ENCODE measurements at places on chromosomes 2 and 18.

DNA sequence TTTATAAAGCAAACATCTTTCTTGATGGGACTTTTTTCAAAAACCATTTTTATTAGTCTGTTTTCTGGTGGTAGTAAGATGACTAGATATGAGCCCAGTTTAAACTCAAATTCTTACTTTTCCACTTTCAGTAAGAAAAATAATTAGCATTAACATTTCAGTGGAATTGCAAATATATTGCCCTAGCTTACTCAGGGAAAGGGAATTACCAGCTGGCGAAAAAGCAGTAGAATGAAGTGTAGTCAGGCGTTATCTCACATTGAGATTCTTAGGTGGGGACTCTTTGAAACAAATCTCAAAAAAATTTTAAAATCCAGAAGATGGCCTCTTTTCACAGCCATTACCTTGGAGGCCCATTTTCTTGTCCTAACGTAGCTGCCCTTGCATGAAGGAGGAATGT, 65.8 kb downstream of the CRIM1 start:
- DNase-seq: no peak

GRCh38 chr2:62042944-62043343, 137.5 kb downstream of the COMMD1 start:
- DNase-seq: no peak

DNA sequence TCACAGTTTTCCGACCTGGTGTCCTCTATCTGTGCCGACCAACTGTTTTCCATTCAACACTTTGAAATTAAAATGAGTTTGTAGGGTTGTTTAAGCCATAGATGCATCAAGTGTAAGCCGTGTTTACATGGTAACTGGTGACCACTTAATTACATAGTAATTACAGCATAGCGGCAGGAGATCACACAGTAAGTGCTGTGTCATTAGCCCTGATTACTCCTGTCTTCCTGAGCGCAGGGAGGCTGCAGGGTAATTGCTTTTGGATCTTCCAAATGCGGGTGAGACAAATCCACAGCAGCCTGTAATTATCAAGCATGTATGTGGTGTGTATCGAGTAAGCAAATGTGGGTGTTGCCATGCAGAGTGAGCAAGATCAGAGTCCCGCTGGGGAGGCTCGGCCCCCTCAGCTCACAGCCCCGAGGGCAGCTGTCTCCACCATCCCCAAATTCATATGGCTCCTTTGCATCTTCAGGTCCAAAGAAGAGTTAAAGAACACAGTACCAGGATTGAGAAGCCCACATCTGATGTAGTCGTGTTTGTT, 71.5 kb upstream of the HDAC4 start:
- no peak for DNase-seq

DNA sequence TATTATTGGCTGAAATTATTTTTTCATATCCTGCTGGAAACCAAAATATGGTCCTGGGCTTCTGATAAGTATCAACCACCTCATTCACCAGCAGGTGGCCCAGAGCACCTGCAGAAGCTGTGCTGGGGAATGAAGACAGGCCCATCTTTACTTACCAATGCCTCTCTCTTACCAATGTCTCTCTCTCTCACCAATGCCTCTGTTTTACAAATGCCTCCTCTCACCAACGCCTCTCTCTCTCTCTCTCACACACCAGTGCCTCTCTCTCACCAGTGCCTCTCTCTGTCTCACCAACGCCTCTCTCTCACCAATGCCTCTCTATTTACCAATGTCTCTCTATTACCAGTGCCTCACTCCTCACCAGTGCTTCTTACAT, 2.3 kb upstream of the MAL start:
- peak; percentile 34 for DNase-seq

DNA sequence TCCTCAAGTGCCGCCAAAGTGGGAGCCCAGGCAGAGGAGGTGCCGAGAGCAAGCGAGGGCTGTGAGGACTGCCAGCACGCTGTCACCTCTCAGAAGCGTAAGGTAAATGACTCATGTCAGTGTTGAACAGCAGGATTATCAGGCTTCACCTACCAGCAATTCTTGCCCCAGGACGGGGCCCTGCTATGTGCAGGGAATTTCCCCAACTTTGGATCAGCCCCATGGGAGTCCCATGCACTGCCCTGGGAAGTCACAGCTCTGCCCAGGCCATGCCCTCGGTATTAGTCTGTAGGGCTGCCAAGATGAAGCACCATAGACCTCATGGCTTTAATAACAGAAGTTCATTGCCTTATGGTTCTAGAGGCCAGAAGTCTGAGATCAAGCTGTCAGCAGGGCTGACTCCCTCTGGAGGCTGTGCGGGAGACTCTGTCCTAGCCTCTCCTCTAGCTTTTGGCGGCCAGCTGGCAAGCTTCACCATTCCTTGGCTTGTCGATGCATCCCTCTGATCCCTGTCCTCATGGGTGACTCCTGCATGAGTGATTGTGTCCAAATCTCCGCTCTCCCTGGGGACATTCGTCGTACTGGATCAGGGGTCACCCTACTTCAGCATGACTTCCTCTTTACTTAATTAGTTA, 55.9 kb downstream of the TRPM8 start:
- no peak for DNase-seq

DNA sequence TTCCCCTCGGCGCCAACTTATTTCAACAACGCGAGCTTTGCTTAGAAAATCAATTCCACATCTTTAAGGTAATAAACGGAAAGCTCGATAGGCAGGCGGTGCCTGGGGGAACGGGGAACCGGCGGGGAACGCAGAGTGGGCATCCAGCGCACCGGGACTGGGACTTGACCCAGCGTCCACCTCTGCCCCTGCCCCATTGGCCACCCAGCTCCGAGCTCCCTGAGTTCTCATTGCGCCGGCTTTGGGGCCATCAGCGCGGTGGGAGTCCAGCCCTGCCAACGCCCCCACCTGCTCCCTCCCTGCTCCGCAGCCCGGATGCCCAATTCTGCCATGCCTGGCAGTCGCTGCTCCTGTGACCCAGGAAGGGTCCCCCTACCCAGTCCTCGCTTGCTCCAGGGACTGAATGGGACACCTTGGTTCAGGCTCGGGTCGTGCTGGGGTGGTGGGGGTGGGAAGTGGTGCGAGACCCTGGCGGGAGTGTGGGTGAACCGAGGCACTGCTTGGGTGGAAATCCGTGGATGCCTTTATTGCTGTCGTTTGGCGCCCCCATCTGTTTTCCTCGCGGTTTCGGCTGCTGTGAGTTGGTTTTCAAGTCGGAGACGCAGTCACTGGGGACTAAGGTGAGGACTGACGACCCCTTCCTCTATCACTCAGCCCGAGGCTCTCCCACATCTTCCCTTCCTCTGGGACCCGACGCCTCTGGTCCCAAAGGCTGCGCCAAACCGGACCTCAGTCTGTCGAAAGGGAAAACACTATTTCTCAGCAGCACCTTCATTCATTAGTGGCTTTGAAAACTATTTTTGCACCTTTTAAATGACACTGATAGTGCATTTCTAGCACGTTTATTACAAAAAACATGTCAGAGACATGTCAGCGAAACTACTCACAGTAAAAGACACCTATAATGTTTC, 2.4 kb upstream of the EVX2 start:
- no peak for DNase-seq

GRCh38 chr2:1140389-1141003, 189.8 kb downstream of the SNTG2 start:
- DNase-seq: no peak

DNA sequence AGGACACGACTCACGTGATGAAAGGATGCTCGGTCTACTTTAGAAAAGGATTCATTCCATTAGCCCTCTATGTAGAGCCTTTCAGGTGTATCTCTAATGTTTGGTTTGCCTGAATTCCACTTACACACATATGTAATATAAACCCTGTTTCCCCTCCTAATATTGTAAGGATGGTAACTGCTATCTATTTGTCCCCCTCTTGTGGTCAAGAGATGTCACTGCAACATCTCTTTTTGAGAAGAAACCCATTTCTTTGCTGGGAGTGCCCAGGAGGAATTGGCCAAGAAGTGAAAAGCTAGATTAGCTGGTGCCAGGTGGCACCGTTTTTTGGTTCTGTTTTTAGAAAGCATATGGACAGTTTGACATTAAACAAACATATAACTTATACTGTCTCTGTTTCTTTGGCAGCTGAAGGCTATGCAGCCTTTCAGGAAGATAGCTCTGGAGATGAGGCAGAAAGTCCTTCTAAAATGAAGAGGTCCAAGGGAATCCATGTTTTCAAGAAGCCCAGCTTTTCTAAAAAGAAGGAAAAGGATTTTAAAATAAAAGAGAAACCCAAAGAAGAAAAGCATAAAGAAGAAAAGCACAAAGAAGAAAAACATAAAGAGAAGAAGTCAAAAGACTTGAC, 41.2 kb downstream of the RALBP1 start:
- no peak for DNase-seq

DNA sequence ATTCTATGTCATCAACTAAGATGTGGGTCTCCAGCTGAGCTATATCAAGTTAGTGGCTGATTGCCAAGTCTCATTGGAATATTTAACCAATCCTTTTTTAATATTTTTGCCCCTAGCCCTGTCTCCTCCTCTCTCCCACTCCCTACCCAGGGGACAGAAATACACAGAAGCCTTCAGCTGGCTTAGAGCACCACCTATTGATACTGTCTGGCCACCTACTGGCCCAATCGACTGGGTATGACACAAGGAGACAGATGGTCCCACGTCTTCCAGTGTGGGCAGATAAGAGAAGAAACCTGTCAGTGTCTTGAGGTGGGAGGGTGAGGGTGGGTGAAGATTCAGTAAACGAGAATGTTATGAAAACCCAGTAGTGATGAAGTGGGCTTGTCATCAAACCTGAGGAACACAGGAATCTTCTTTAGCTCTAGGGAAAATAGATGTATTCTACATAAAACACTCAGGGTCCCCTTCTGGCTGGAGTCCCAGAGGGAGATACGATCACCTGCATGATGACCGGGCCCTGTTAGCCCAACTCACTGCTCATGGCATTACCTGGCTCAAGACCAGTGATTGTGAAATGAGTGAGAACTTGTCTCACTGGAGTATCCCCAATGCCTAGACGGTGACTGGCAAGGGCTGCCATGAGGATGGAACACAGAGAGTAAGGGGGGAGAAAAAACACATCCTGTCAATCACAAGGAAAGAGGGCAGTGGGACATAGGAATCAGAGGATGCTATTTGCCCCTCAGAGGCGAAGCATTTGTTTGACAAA, 26.7 kb downstream of the POLR1A start:
- DNase-seq: no peak

DNA sequence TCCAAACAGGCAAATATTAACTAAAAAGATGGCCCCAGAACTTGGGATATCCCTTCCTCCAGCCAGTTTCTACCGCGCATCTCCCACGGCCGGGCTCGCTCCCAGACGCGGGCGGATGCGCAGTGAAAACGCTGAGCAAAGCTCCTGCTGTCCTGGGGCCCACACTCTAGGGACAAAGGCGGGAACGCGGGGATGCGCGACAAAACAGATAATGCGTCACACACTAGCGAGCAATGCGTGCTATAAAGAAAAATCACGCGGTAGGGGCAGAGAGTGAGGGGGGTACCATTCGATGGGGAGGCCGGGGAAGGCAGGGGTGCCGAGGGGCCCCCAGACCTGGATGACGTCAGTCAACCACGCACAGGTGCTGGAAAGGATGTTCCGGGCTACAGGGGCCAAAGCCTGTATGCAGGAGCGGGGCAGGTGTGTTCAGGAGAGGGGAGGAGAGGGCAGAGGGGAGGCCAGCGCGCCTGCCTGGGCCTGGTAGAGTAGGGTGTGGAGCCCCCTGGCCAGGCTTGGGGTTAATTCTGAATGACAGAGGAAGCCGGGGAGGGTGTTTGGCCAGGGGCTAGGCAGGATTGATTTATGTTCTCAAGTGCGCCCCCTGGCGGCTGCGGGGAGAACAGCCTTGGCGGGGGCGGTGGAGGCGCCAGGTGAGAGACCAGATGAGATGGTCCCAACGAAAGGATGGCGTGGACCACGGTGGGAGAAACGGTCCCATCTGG, 14.9 kb upstream of the ITM2C start:
- DNase-seq: peak; percentile 64

DNA sequence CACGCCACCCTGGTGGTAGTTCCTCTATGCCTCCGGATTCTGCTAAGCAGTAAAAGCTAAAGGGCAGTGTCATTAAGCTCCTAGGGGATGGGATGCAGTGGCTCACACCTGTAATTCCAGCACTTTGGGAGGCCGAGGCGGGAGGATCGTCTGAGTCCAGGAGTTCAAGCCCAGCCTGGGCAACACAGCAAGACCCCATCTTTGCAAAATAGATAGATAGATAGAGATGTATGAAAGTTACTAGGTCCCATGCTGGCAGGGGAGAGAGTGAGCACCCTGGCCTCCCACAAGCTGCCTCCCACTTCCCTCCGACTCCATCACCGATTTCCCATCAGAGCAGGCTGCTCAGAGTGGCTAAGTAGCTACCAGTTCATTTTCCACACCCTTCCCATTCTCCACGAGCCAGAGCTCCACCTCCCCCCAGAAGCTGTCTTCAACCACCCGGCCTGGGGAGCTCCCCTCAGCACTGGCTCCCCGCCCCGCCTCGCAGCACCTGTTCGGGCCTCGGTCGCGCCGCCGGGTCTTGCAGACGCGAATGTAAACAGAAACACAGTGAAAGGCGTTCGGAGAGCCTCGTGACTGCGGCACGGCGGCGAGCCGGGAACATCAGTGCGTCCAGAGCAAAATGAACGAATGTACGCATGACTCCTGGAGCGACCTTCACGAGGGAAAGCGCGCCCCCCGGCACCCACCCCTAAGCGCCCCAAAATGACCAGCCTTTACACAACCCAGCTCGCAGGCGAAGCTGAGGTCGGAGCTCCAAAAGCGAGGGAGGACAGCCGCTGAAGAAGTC, 598 bp upstream of the CEP68 start:
- DNase-seq: no peak

DNA sequence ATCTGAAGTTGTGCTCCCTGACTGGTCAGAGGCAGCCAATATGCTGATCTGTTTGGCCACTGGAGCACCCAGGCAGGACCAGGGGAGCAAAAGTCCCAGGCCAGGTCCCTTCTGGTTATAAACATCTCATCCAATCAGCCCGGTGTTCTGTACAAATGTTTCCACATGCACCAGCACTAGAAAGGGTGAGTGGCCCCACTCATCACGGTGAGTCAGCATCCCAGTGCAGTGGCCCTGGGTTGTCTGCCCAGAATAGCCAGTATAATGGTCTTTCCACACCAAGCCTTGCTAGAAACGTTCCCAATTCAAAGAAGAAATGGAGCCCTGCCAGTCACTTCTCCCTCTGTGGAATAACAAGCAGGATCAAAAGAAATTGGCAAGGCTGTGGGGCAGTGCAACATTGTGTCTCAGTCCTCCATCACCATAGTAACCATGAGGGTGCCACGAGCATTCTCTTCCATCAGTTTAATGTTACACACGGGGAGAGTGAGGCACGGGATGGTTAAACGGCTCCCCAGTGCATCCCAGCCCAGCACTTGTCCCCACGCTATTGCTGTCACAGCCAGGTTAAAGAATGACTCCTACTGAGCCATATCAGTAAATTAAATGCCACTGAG, 174.9 kb downstream of the SEPTIN10 start:
- DNase-seq: no peak

DNA sequence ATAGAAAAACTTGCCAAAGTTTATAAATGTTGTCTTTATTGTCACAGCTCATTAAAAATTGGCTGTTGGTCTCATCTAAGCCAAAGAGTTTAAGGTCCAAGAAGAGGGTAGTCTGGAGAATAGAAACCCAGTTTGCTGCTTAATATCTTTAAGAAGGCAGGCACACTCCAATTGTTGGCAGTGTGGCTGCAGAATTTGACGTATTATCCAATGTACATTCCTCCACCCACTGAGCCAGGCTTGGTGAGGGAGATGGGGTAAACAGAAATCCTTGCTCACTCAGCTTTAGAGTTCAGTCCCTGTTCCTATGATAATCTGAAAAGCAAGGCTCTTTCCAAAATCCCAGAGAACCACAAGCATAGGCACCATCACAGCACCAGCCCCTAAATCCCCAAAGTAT, 10.7 kb upstream of the ADD2 start:
- DNase-seq: no peak

- no peak for DNase-seq
These were observed 49.9 kb downstream of the CRACDL start for GRCh38 chr2:98886066-98886554.

- DNase-seq: peak; percentile 12
These were observed 68.7 kb downstream of the MTHFD2 start for GRCh38 chr2:74267068-74267467.
